ENCODE measurements at places on chromosomes 5 and 9.

DNA sequence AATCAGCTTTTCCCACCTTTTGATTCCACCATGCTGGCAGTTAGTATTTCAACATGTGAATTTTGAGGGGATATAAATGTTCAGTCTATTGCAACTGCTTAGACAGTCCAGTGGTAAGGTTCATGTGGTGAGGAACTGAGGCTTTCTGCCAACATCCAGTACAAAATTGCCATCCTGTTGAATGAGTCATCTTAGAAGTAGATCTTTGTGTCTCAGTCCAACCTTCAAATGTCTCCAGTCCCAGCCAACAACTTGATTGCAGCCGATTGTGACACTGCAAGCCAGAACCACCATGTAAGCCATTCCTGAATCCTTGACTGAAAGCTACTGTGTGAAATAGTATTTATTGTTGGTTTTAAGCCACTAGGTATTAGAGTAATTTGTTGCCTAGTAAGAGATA is 331.5 kb upstream of the GRIN3A start:
- DNase-seq, result peak; percentile 76

- DNase-seq, result no peak
Observed at GRCh38 chr9:68541568-68541967, 885 bp upstream of the TMEM252 start.

- DNase-seq, result peak; percentile 1
Observed at GRCh38 chr9:18857769-18858168, 175.2 kb downstream of the SAXO1 start.

DNA sequence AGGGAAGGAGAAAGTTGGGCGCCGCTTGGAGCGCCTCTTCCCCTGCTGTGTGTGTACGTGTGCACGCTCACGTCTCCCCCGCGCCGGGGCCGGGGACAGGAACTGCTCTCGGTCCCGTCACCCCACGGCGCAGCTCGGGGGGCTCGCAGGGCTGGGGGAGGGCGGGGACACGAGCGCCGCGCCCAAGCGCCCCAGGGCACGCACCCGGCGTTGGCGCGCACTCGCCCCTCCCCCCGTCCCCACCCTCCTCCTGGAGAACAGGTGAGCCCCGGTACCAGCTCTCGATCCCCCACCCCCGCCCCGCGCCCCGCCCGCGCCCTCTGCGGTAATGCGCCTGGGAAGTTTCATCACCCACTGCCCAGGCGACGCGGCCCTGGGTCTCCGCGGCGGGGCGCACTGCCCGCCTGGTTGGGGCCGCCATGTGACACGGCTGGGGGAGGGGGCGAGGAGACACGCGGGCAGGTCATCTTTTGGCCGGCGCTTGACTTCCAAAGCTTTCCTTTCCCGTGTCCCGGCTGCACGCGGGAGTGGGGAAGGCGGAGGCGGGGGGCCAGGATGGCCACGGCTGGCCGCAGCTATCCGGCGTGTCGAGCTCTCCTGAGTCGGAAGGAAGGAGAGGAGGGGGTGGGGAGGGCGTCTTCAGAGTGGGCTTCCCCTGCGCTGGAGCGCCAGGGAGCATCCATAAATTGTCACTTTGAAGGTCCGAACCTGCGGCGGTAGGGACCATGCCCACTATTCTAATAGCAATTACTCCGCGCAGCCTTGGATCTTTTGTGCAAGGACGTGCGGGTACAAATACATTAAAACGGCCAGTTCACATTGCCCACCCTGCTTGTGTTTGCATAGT is 1.5 kb upstream of the STC2 start:
- DNase-seq, result no peak

GRCh38 chr9:10649076-10649475 is 36.3 kb upstream of the PTPRD start:
- peak; percentile 16 for DNase-seq

GRCh38 chr9:123081824-123082223 is 48.4 kb downstream of the GPR21 start:
- DNase-seq, result peak; percentile 52

- peak; percentile 57 for DNase-seq
Observed at GRCh38 chr5:84378961-84379360, 5.7 kb downstream of the EDIL3 start.

DNA sequence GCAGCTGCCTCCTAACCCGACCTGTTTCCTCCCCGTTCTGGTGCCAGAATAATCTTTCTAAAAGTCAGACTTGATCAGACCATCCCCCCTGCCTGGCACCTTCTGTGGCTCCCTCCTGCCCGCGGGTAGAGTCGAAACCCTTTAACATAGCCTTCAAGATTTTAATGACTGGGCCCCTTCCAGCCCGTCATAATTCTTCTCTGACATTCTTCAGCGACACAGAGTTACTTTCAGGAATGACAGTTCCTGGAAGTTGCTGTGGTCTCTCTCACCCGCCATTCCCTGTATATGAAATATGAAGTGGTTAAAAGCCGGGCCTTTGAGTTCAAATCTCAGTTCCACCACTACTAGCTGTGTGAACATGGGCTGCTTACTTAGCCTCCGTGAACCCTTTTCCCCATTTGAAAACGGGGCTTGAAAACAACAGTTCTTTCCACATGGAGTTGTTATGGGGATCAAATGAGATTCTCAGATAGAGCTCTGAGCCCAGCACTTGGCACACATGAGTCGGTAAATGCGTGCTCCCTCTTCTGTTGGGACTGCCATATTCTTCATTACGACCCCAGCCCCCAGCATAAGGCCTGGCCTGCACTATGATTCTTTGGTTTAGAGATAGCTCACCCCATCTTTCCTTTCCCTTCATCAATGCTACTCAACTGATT is 737 bp downstream of the NANS start:
- no peak for DNase-seq

GRCh38 chr5:180007582-180007981 is 64.0 kb downstream of the RNF130 start:
- no peak for DNase-seq

DNA sequence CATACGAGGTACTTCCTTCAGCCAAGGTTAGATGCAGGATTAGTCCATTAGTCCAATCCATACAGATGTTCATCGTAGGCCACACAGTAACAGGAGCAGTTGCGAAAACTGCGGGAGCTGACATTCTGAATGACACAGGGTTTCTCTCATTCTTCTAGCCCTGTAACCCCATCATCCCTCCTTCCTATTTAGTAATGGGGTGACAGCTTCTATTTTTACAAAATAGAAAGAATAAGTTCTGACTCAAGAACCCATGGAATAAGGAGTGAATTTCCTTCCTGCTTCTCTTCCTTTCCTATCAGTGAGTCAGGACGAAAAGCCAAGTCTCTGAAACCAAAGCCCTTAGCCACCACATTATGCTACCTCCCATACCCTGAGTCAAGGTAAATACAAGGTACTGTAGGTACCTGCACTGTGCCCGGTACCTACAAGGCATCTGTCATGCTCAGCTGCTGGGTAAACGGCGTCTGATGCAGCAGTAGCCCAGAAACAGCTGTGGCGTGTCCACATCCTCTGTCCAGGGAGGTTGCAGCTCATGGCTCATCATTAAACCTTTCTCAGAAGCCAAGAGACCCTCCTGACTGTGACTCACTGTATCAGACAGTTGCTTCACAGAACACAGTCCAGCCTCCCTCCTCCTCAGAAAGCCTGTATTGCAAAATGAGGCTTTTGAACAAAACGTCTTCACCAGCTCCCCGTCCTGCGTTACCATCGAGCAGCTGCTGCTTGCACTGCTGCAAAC is 84.2 kb downstream of the ESM1 start:
- DNase-seq, result peak; percentile 18

DNA sequence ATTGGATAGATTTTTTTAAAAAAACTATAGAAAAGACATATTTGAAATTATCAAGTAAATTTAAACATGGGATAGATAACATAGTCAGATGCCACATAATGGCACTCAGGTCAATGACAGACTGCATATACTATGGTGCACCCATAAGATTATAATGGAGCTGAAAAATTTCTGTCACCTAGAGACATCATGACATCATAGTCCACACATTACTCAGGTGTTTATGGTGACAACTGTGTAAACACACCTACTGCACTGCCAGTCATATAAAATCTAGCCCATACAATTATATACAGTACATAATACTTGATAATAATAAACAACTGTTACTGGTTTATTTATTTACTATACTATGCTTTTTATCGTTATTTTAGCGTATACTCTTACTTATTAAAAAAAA is 58.6 kb downstream of the CPLANE1 start:
- no peak for DNase-seq

GRCh38 chr5:154371687-154372086 is 74.1 kb upstream of the SAP30L start:
- DNase-seq, result peak; percentile 89

DNA sequence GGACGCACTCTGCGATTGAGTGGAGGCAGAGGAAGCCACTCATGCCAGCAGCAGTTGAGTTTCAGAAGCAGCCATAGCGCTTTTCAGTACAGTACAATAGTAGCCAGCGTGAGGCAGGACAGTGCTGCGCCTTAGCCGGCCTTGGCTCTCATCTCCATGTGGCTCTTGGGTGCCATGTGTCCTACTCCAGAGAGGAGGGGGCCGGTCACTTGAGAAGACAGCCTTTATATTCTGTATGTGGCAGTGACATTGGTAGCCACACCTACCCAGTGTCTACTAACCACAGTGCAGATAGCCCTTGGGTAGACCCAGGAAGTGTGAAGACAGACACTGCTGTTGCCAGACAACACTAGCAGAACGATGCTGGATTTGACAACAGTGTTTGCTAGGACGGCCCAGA is 42.3 kb downstream of the FAM78A start:
- DNase-seq, result no peak

DNA sequence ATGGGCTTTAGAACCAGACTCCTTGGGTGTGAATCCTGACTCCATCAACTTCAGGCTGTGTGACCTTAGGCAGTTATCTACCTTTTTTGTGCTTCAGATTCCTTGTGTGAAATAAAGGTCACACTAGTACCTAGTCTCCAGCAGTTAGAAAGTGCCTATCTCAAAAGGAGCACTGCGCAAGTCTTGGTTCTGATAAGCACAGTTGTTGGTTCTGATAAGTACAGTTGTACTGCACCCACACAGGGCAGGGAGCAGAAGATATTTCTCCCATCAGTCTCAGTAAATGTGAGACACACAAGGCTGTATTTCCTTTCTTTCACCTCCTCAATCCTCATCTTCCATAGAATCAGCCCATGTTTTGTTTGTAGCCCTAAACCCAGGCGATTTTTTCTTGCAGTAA is 116.6 kb upstream of the DPYSL3 start:
- DNase-seq, result no peak

DNA sequence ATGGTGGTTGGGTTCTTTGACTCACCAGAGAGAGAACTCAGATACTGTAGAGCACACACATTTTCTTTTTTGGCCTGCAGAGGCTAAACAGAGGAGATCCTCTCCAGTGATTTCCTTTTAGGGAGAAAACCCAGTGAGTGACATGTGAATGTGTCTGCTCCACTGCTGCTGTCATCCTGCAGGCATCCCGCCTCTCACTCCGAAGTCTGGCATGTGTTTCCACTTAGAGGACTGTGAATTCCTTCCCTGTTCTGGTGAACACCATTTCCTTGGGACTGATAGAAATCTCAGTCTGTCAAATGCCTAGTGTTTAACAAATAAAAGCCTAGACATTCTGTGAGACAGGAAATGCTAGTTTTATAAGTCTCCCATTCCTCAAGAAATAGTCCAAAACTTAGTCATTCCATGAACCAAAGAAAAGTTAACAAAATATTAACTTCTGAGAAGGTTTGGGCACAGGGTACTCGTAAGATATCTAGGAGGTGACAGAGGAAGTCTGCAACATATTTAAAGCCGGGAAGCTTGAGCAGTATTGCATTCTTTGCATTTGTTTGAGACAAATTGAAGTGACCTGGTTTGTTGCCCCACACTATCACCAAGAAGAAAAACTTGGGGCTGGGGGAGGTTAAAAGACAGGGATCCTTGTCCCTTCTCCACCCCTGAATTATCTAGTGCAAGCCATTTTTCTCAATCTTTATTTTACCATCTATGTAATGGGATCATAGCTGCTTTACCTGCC is 74.9 kb upstream of the NIPAL4 start:
- DNase-seq, result peak; percentile 97

DNA sequence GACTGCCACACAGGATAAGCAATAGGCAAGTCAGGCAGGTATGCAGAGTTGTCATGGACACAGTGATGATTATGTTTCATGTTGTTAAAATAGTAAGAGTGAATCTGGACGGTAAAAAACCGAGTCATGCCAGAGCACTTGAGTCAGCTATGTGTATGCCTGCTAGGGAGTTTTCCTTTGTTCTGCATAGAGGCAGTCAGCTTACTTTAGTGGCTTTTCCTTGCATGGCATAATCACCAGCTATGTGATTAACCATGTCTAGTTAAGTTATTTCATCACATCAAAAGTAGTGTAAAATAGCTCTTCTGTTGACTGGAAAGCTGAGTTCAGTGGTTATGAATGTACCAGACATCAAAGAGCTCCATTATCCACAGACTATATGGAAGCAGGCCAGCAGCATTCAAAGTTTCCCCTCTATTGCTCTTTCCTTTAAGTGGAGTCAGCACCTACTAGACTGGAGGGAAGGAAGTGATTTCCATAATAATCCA is 989.8 kb downstream of the TLE1 start:
- DNase-seq, result peak; percentile 26

- DNase-seq, result no peak
Observed at GRCh38 chr5:145983446-145983845, 47.1 kb downstream of the SH3RF2 start.

- no peak for DNase-seq
Observed at GRCh38 chr5:148751025-148751424, 75.4 kb upstream of the ADRB2 start.

GRCh38 chr5:178282391-178282790 is 49.8 kb upstream of the PHYKPL start:
- no peak for DNase-seq

- no peak for DNase-seq
Observed at GRCh38 chr5:167764641-167765289, 526.7 kb upstream of the WWC1 start.

DNA sequence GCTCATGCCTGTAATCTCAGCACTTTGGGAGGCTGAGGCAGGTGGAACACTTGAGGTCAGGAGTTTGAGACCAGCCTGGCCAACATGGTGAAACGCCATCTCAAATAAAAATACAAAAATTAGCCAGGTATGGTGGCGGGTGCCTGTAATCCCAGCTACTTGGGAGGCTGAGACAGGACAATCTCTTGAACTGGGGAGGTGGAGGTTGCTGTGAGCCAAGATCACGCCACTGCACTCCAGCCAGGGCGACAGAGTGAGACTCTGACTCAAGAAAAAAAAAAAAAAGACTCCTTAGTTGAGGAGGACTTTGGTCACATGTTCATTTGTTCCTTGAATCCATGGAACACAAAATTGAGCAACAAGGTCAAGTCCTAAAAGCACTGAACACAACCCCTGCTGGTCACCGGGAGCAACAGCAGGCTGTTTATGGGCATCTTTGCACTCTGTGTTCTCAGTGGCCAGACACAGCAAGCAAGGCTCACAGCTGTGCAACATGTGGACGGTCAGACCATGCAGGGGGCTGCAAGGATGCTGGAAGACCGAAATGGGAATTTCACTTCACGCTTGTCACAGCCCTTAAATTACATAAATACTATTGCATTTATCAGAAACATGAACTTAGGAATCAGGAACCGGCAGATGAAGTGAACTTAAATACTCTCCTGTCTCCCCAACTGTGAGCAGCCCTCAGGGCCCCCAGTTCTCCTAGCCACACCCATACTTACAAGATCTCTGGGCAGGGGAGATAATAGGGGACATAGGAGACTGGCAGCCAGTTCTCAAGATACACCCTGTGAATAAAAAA is 2.8 kb downstream of the GBGT1 start:
- peak; percentile 60 for DNase-seq
